Urothelium cell line (cell line): ENCODE measurements at places on chromosomes 1 and 21.

GRCh38 chr1:178933709-178934490 lies 63.0 kb upstream of the ANGPTL1 start:
- DNase-seq: no peak

GRCh38 chr1:176448340-176448739 lies 14.6 kb upstream of the PAPPA2 start:
- no peak for DNase-seq

- DNase-seq: no peak
These were observed 23.6 kb downstream of the RUNX1 start for GRCh38 chr21:35025206-35026152.

GRCh38 chr1:222994511-222995235 lies 148.4 kb downstream of the TLR5 start:
- DNase-seq: peak; percentile 16

- no peak for DNase-seq
These were observed 25.9 kb downstream of the ITSN1 start for GRCh38 chr21:33668180-33668579.

GRCh38 chr1:82879701-82880305 lies 1079.1 kb downstream of the ADGRL2 start:
- DNase-seq: no peak

GRCh38 chr1:87399701-87400100 lies 71.0 kb downstream of the LMO4 start:
- DNase-seq: peak; percentile 10

DNA sequence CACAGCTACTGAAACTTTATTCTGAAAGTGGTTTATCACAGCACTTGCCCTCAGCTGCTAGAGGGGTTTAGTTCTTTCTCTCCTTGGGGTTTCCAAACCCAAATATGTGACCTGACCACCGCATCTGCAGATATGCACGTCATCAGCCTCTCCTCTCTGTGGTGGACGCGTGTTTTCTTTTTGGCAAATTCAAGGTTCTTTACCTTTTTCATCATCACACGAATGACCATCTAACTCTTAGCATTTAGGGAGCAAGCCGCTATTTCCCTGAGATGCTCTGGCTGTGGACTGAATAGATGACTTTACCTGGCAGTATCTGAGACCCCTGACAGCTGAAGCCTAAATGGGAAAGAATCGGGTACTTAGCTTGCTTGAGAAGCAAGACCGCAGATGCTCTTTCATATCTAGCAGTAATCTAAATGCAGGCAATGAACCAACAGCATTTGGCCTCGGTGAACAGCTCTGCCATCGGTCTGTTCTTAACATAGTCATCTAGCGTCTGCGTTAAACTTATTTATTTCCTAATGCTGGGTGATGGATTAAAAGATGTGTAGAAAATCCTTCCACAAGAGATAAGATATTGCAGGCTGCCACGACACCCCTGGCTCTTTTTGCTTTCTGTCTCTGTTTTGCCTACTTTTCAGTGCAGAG lies 463.4 kb downstream of the CAMTA1 start:
- DNase-seq: no peak

DNA sequence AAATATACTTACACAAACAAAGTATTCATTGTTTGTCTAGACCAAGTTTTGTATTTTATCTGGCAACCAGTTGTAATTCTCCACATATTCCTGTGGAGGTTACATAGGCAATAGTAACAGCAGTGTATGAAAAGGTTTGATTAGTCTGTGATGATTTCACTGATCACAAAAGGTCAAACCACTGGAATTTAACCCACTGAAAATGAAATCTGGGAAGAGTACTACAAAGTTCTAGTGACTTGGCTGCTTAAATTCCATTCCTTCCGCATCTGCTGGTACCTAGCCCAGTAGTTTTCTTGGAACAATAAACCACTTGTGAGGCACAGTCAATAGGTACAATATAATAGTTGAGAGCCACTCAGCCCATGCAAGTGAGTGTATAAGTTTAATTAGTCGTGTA lies 205.4 kb downstream of the NFIA start:
- peak; percentile 70 for DNase-seq

GRCh38 chr1:183571678-183572268 lies 18.5 kb downstream of the NCF2 start:
- no peak for DNase-seq

DNA sequence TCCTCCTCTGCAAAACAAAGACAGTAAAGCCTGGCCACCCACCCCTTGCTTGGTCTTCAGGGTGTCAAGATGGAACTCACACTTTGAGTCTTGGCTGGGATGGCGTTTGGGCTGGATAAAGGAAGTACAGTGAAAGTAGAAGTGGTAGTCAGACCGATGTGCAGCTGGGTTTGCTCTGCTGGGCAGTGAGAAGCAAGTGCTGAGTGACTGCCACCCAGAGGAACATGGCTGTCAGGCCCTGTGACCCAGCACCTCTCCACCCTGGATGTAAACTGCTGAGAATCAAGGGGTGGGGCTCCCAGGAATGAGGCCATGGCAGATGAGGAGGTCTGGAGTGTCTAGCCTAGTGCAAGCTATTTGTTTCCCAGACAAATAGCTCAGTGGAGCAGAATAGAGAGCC lies 51.2 kb downstream of the POFUT2 start:
- DNase-seq: no peak

DNA sequence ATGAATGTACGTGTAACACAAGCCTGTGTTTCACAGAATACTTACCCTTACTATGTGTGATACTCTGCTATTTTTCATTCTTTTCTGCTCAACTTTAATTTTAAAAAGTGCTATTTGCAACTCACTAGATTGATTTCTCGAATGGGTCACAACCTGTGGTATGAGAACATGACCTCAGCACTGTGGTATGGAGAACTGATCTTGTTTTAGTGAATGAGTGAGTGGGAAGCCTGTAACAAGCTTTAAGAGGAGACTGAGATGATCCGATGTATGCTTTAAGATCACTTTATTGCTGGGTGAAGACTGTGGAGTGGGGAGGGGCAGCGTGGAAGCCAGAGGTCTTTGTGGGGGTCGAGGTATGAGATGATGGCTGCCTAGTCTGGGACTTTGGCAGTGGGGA lies 21.6 kb downstream of the MECR start:
- no peak for DNase-seq

DNA sequence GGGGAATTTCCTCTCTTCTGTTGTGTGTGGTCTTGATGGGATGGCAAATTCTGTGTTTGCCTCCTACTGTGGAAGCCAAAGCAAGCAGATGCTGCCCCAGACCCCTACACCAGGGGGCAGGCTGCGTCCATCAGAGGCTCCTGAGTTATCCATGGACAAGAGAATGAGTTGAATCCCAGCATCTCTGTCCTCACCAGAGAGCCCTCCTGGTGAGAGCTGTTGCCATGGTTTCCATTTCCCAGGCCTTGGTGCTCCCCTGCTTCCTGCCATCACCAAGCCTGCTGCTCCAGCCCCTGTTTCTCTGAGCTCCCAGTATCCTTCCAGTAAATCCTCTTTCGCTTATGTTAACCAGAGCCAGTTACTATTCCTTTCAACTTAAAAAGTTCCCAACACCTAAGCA lies 20.4 kb upstream of the GNG12 start:
- peak; percentile 76 for DNase-seq

- no peak for DNase-seq
These were observed 17.1 kb upstream of the HDAC1 start for GRCh38 chr1:32274646-32275340.

DNA sequence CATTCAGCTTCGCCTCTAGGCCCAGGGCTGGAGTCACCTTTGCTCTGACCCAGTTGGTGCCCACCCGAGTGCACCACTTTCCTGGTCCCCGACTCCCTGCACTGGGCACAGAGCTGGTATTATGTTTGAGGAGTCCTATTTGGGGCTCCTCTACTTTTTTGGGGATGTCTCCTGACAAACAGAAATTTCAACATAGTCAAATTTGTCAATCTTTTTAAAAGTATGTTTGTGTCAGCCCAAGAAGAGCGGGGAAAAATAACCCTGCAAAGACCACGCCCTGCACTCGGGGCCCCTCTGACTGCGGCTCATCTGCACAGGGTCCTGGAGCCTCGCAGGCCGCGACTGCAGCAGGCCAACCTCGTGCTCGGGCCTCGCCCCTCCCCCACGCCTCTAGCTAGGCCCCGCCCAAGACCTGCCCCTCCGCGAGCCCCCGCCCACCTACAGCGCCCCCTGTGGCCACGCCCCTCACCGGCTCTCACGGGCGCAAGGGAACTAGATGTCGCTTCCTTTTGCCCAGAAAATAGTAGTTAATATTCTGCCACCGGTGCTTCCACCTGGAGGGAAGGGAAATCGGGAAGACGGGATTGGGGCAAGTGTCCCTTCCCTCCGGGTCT lies 11.4 kb downstream of the FAM229A start:
- DNase-seq: peak; percentile 85

DNA sequence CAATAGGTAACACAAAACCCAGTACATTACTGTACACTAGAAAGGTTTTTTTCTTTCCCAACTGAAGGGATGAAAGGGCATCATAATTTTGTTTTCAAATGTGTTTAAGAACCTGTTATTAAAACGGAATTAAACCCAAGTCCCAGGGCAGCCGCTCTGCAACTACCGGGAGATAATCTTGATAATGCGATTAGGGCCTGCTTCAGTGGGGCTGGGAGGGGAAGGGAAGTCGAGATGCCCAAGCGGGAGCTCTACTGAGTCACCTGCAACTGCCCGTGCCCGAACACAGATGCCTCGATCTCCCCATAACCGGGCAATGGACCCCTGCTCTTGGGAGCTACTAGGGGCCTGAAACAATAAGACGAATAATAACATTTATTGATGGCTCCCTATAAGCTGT lies 61.4 kb downstream of the KAZN start:
- no peak for DNase-seq

DNA sequence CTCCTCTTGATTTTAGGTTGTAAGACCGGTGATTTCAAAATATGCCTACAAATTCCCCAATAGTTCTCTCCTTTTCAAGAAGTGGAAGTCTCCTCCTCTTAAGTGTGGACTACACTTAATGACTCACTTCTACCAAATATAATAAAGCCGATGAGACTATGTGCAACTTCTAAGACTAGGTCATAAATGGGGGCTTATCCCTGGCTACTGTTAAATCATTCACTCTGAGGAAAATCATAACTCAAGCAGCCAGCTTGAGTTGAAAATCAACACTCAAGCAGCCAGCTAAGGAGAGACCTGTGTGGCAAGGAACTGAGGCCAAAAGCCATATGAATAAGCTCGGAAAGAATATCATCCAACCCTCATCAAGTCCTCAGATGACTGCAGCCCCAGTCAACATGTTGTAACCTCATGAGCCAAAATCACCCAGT lies 49.6 kb upstream of the PSMG1 start:
- DNase-seq: no peak

- DNase-seq: peak; percentile 88
These were observed 2.6 kb downstream of the COL16A1 start for GRCh38 chr1:31701091-31701736.

DNA sequence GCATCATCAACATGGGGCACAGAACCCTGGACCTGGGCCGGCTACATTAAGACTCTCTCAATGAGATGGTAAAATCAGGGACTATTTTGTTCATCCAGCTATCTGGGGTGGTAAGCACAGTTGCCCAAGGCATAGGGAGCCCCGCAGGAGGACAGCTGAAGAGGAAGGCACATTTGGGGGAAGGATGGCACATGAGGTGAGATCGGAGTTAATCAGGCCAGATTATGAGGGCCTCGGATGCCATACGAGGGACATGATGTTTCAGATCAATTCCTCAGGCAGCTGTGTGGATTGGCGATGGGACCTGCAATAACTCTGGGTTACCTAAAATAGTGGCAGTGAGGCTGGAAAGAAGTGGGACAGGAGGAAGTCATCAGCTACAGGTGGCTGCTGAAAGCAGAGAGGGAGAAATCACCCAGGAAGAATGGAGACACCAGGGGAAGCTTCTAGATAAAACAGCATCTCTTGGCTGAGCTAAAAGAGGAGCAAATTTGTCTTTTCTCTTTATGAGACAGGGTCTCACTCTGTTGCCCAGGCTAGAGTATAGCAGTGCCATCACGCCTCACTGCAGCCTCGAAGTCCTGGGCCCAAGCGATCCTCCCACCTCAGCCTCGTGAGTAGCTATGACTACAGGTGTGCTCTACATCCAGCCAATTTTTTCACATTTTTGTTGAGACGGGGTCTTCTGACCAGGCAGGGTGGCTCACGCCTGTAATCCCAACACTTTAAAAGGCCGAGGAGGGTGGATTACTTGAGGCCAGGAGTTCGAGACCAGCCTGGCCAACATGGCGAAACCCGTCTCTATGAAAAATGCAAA lies 21.1 kb downstream of the TOMM20 start:
- DNase-seq: no peak

GRCh38 chr1:223878598-223879325 lies 33.0 kb upstream of the TP53BP2 start:
- DNase-seq: no peak

GRCh38 chr1:84939761-84940160 lies 46.8 kb upstream of the LPAR3 start:
- DNase-seq: no peak

GRCh38 chr1:91282695-91283420 lies 121.8 kb downstream of the HFM1 start:
- peak; percentile 53 for DNase-seq

DNA sequence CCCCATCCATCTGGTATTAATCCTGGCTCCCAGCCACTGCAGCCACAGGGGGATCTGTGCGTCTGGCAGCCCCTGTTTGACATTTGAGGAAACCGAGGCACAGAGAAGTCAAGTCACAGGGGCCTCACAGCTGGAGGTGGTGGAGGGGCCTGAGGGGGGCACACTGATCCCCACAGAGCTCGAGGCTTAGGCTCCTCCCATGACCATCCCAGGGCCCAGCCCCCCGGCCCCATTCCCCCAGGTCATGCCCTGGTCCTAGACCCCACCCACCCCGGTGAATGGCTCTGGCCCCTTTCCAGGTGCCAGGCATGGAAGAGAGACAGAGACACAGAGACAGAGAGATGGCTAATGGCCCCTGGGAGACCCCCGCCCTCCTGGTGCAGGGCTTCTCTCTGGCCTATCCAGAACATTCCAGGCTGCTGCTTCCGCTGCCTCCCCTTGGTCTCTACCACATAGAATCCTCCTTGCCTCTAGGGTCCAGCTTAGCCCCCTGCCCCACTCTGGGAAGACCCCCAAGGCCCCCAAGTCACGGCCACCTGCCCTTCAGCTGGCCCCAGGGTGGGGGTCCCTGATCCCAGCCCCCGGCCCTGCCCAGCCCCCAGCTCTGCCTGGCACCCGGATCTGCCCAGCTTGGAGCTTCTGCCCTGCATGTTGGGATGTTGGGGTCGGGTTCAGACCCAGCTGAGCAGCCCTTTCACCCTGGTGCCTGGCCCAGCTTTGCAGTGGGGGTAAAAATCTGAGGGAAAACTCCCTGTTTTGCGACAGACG lies 29.2 kb upstream of the LRRC3 start:
- no peak for DNase-seq
